ENCODE measurements at places on chromosomes 4 and X.

GRCh38 chr4:154491341-154492271, at the start of gene DCHS2:
Gene DCHS2, minus strand, starts transcription at chr4:154491799. Its CDS starts 444 bp downstream, at chr4:154491355.
- DNase-seq: peak; percentile 31

- DNase-seq: no peak
Measured at GRCh38 chr4:113384600-113384999, 335.1 kb downstream of the ANK2 start.

GRCh38 chr4:138977524-138977923, 38.1 kb upstream of the NOCT start:
- no peak for DNase-seq

DNA sequence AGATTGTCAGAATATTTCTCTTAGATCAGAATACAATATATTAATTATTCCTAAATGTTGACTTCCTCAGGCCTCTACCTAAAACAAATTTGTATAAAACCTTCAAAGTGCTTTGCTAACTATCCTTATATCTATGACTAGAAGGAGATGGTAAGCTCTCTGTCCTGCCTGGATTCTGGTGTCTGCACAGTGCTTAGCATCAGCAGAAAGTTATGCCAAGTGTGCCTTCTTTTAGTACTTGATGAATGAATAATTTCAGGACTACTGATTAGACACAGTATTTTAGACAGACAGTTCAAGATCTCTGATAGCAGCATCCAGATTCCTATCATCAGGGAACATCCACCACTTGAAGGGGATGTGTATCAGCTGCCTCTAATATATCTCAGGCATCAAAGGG, 242.4 kb upstream of the TLL1 start:
- no peak for DNase-seq

GRCh38 chr4:169040559-169041261, 30.7 kb upstream of the CBR4 start:
- DNase-seq: no peak

Data from stimulated activated CD8-positive, alpha-beta memory T cell treated with anti-CD3 and anti-CD28 coated beads, Interleukin-4, amount 100 ng/mL, for 48 hours (primary cell).